ENCODE measurements at places on chromosomes 6 and 20. TPM values are rescaled to one million over a fixed set of nuclear protein-coding genes. Genes with fewer than 3 reads are reported as not detected.

Gene SYCP2
- total RNA-seq, result 0.30 TPM

Gene CAP2
- total RNA-seq, result 1.6 TPM

Gene MUC21
- total RNA-seq, result not detected

Gene CLDN20
- total RNA-seq, result not detected

Gene LY86
- total RNA-seq, result not detected

Gene PTCHD4
- total RNA-seq, result 2.9 TPM

Gene TFAP2D
- not detected for total RNA-seq

Gene PSORS1C1
- total RNA-seq, result 3.3 TPM

Gene CCN5
- not detected for total RNA-seq

Gene BHLHE23
- total RNA-seq, result not detected

Gene GNRH2
- 0.30 TPM for total RNA-seq

Gene FNDC11
- 0.15 TPM for total RNA-seq

Gene APMAP
- total RNA-seq, result 122 TPM

Gene SALL4
- total RNA-seq, result 0.46 TPM

Gene EYA4
- 0.61 TPM for total RNA-seq

Gene MICB
- total RNA-seq, result 23.4 TPM

Gene SMLR1
- total RNA-seq, result not detected

Gene CDH4
- under 0.01 TPM for total RNA-seq

Gene ACOT13
- 6.2 TPM for total RNA-seq

Gene TCF21
- total RNA-seq, result 0.15 TPM

Gene TMEM74B
- total RNA-seq, result 0.32 TPM

Gene MED20
- total RNA-seq, result 54.7 TPM

Gene ZHX3
- 4.0 TPM for total RNA-seq

Gene RAET1G
- 0.30 TPM for total RNA-seq

Gene OXT
- not detected for total RNA-seq

Gene MOG
- not detected for total RNA-seq

Gene SCAND1
- 90.9 TPM for total RNA-seq

Gene SLC22A2
- total RNA-seq, result not detected

All from epithelial cell of umbilical artery (primary cell).